Sciatic nerve (tissue), 2 donors: ENCODE measurements at places on chromosomes 13 and 19. TPM values are rescaled to one million over a fixed set of nuclear protein-coding genes. Genes with fewer than 3 reads are reported as not detected.

Gene SGCG
- 1.3 TPM for total RNA-seq

Gene PLEKHF1
- 30.4 TPM for total RNA-seq

DNA sequence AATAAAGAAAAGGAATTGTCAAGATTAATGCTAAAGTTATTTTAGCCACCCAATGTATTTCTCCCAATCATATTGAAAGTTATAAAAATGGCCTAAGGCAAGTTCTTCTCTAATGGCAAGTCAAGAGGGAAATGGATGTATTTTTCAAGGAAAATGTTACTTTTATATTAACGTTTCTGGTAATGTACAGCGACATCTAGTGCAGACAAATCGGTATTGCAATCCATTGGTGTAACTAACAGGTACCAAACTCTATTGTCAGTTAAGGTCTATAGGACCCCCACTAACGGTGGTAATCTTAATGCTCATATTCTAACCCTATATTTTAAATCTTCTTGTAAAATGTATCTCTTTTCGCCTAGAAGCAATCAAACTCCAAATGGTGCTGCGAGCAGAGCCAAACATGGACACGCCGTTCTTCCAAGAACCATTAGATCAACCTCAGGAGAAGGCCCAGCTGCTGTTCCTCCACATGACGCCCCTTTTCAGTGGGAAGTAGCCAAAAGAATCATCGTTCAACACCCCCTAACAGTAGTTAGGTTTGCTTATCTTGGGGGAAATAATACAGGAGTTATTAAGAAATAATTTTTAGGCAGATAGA is 98.5 kb upstream of the PABPC3 start:
- no peak for DNase-seq

DNA sequence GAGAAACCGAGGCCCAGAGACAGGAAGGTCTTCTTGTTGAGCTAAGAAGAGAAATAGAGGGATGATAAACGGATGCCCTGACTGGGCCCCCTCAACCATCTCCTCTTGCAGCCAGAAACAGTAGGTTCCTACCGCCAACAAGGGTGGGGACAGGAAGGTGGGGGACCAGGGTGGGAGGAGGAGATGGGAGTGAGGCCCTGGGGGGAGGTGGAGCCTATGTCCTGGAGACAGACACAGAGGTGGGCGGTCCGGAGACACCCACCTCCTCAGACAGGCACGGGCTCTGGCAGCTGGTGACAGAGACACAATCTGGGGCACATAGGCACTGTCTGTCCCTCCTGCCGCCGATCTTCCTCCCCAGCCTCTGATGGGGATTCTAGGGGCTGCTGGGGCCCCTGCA is 16.9 kb downstream of the GADD45B start:
- no peak for DNase-seq

DNA sequence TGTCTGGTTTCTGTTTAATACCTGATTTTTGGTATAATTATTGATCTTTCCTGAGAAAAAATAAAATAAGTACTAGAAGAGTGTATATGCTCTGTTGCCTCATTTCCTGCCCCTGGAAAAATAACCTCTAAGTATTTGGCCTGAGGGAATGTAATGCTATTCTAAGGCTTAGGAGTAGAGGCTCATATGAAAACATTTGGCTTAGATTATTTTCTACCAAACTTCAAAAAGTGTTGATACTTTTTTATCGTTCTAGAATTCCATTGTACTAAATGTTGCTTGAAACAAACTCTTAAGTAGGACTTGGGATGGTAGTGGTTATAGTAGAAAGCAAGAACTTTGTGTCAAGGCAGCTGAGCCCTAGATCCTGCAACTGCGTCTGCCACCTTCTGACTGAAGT is 57.8 kb downstream of the COG3 start:
- DNase-seq = no peak

- DNase-seq = peak; percentile 62
Measured at GRCh38 chr19:1066748-1067340, at the start of gene ARHGAP45. ARHGAP45 (plus strand) TSS chr19:1067167; CDS start chr19:1067406, 239 bp downstream.

GRCh38 chr13:111924678-111925075 is 142.3 kb upstream of the SOX1 start:
- no peak for DNase-seq

DNA sequence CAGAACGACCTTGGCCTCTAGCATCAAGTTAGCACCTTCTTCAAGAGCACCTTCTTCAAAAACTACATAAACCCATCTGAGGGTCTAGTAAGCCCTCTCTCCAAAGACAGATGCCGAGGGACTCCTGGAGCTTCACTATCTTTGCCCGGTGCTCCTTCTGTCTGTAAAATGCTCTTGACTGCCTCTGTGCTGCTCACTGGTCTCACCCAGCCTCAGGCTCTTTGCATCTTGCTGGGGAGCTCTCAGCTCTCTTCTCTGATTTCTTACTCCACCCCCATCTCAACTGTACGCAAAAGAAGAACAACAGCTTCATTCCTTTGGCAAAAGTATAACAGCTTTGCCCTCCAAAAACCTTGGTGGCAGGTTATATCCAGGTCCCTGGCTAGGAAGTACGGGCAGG is 404.2 kb downstream of the KLF12 start:
- DNase-seq = no peak

GRCh38 chr13:30730526-30730925 is 4.8 kb upstream of the ALOX5AP start:
- DNase-seq = no peak

DNA sequence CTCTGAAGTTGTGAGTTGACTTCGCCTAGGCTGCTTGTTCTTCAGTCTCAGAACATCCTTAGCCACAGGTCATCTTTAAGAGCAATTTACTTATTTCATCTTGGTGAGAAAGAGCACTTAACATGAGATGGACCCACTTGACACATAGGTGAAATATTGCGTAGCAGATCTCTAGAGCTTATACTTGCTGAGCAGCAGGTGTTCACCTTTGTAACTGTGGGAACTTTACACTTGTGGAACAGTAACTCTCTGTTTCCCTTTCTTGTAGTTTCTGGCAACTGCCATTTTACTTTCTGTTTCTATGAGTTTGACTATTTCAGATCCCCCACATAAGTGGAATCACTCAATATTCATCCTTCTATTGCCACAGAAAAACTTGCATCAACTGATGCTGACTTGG is 95.7 kb downstream of the SLC10A2 start:
- DNase-seq = no peak

- DNase-seq = no peak
Measured at GRCh38 chr13:109881347-109881725, 95.0 kb upstream of the IRS2 start.

GRCh38 chr13:65926750-65927171 is 1303.4 kb downstream of the PCDH9 start:
- no peak for DNase-seq

DNA sequence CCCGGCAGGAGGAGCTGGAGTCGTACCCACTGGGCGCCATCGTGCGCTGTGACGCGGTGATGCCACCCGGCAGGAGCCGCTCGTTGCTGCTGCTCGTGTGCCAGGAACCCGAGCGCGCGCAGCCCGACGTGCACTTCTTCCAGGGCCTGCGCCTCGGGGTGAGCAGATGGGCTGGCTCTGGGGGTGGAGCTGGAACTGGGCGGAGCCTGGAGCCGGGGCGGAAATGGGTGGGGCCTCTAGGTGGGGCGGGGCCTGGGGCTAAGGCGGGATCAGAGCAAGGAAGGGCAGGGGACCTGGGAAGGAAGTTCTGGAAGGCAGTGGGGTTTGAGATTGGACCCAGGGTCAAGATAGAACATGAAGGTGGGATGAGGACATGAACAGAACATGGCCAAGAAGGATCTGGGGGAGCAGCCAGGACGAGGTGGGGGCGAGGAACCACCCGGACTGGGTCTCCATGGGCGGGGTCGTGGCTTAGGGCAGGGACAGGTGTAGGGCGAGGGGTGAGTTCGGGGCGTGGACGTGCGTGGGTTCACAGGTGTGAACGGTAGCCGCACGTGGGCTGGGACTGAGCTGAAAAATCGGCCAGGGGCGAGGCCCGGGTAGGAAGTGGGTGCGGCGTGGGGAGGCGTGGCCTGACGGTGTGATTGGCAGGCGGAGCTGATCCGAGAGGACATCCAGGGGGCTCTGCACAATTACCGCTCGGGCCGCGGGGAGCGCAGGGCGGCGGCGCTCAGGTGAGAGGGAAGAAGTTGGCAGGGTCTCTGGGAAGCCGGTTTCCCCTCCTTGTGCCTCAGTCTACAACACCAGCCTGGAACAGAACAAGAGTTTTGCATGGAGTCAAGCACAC is 4.7 kb downstream of the EPS8L1 start:
- no peak for DNase-seq

GRCh38 chr13:50456111-50456510 is 387.4 kb downstream of the DLEU7 start:
- no peak for DNase-seq

DNA sequence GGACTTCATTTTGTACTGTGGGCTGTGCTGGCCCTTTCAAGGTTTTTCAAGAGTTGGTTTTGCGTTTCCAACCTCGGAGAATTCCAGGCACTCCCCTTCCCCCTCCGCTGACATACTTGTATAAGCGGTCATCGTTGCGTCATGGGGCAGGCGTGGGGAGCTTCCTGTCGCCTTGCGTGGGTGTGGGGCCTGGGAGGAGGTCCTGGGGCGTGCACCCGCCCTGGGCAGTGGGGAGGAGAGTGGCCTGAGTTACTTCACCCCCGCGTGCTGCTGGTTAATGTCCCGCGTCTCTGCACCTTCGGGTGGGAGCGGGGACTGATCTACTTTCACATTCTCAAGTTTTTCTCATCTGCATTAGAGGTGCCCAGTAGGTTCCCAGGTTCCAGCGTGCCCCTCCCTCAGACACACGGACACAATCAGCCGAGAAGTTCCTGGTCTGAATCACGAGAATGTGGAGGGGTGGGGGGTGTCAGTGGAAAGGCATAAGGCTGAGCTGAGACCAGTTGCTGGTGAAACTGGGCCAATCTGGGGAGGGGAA is 4.1 kb downstream of the IER2 start:
- DNase-seq = peak; percentile 95
